ENCODE measurements at places on chromosomes 1 and 21. TPM values are rescaled to one million over a fixed set of nuclear protein-coding genes. Genes with fewer than 3 reads are reported as not detected.

GRCh38 chr1:115459161-115459560 is 121.1 kb upstream of the NGF start:
- no peak for DNase-seq

GRCh38 chr1:16138772-16139221 is 17.1 kb downstream of the EPHA2 start:
- no peak for DNase-seq

GRCh38 chr1:161706113-161706481 is 932 bp upstream of the FCRLA start:
- DNase-seq = no peak

GRCh38 chr1:34590211-34590623 is 164.6 kb upstream of the GJB5 start:
- peak; percentile 18 for DNase-seq

GRCh38 chr1:216186816-216187215 is 236.4 kb downstream of the USH2A start:
- no peak for DNase-seq

DNA sequence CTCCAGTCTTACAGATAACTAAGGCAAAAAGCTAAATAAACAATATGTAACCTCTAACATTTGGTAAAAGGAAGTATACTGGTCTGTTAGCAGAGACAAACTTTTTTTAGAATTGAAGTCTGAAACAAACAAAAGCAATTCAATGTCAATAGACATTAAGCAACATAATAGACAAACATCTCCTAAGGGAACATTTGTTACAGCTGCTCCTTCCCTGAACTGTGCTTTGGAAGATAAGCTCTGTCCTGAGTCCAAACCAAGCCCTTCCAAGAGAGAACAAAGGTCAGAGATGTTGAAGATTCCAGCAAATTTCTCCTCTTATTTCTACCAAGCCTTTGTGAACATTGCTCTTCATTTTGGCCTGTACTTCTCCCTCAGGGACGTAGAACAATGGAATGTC is 25.3 kb downstream of the FMO2 start:
- no peak for DNase-seq

DNA sequence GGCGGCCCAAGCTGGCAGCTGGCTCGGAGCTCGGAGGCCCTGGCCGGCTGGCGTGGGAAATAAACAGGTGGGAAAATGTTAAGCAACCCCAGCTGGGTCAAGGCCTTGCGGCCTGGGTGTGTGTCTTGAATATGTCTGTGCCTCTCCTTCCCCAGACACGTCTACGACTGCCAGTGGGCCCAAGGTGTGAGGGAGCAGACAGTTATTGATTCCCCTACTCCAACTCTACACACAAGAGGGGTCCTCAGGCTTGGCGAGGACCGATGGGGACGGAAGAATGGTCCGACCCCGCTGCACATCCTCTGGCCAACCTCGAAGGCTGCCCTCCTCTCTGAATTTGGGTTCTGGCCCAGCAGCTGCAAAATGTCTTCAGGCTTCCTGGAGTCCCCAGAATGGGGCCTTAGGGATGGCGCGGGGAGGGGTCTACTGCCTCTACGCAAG is 2.2 kb downstream of the IL22RA1 start:
- DNase-seq = no peak

GRCh38 chr1:17347769-17348592 is 24.0 kb upstream of the PADI6 start:
- no peak for DNase-seq

DNA sequence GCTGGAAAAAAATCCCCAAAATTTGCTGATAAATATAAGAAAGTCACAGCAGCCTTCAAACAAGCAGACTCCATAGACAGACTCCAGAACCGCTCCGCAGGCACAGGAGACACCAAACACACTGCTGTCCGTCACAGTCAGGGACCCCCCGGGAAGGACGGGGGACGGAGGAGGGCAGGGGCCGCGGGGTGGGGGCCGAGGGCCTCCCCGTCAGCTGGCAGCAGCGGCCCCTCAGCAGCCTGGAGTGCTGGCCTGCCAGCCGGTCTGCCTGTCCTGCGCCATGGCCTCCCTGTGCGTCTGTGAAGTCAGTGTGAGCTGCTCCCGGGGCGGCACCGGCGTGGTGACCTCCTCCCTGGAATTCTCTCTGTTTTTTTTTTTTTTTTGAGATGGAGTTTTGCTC is 10.1 kb upstream of the C1orf159 start:
- DNase-seq = no peak

- DNase-seq = no peak
Observed at GRCh38 chr1:54172614-54173599, 20.1 kb upstream of the CDCP2 start.

DNA sequence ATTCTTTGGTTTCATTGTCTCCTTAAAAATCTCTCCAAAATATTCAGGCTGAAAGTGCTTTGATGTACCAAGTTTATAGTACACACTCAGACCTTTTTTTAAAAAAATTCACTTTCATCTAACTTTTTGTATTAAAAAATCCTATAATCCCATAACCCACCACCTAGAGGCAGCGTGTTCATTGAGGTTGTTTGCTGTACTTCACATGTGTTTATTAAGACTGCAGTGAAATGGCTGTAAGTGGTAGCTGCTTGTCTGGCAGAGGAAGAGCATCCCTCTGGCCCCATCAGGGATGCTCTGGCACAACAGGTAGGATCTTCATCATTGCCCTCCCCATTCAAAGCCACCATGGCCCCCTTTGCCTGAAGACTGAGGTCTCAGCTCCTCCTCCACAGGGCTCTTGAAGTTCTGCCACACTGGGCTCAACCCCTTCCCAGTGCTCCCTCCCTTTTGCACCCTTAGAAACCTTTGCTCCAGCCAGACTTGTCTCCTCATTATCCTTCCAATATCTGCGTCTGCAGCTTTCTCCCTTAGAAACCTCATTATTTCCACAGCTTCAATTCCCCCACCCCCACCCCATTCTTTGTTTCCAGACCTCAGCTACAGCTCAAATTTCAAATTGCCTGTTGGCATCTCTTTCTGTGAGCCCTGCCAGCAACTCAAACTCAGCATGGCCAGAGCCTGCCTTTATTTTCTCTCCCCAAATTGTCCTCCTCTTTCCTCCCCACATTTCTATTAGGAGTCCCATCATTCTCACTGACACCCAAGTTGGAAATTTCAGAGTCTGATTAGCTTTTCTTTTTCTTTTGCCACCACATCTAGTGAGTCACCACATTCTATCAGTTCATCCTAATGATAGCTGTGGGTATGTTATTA is 369.6 kb upstream of the USP24 start:
- peak; percentile 12 for DNase-seq

DNA sequence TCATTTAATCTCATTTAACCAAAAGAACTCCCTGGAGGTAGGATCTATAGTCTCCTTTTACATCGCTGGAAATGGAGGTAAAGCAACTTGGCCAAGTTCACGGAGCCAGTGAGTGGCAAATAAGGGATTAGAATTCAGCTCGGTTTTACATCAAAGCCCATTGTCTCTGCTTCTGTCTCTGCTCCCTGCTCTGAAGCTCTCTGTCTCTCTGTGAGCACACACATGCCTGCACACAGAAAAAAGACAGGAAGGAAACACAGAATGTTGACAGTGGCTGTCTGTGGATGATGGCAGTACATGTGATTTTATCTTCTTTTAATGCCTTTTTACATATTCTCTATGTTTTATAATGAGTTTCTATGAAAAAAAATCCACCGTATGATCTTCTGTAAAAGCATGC is 8.9 kb upstream of the DHRS3 start:
- no peak for DNase-seq

DNA sequence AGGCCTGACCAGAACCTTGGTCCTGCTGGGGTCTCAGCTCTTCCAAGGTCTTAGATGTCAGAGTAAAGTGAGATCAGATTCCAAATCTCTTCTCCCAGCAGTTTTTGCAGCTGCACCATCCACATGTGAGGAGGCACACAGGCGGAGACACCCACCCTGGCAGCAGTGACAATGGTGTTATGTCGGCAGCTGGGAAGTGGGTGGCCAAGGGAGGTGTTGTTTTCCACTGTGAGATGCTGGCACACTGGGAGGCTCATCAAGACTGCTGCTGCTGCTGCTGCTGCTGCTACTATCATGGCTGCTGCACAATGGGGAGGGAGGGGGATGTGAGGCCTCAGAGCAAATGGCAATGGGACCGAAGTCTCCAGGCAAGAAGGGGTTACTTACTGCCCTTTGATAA is 23.6 kb downstream of the CAMK2N1 start:
- DNase-seq = no peak

GRCh38 chr1:97902067-97902466 is 18.8 kb downstream of the DPYD start:
- no peak for DNase-seq

GRCh38 chr1:32393832-32394140 is 455 bp downstream of the BSDC1 start:
- DNase-seq = peak; percentile 36

DNA sequence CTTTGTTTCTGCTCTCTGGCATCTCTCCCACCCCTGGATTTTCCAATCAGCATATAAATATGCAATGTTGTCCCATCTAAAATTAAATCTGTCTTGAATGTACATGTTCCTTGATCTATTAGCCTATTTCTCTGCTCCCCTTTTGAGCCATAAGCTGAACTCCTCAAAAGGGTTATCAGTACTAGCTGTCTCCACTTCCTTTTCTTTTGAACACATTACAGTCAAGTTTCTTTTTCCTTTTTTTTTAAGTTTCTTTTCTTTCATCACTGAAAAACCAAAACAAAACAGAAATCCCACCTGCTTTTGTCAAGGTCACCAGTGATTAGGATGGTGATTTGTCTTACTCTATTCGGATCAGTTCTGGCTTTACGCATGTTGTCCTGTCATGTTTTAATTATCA is 29.3 kb downstream of the XCL2 start:
- DNase-seq = no peak

Gene HRNR
- not detected for total RNA-seq

Gene LRRN2
- 10.8 TPM for total RNA-seq

Gene SPRR1A
- not detected for total RNA-seq

Gene VSIG8
- total RNA-seq = 0.18 TPM
